ENCODE measurements at places on chromosomes 7 and 10.
A peak's percentile ranks its signal among the peaks of the same experiment; 100 is the strongest.

DNA sequence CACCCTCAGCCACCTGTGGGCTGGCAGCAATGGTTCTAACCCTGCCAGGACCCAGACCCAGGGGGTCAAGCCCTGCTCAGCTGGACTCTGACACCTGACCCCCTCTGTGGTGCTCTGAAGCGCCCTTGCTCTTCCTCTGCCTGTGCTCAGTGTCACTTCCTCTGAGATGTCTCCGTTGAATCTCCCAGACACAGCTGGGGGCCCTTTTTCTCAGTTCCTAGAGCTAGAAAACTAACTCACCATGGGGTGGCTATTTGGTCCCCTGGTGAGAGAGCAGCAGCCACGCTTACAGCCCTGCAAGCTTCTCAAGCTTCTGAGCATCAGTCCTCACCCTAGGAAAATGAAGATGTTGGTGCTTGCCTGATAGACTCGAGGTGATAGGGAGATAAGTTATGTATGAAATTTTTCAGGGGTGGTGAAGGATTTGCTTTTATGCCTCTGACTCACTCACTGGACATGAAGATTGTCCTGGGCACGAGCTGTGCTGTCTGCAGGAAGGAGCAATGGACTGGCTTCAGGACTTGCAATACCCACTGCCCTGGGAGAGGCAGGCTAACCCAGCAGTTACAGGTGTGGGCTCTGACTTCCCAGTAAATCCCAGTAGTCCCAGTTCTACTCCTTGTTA, 29.6 kb downstream of the COL13A1 start:
- DNase-seq: no peak

DNA sequence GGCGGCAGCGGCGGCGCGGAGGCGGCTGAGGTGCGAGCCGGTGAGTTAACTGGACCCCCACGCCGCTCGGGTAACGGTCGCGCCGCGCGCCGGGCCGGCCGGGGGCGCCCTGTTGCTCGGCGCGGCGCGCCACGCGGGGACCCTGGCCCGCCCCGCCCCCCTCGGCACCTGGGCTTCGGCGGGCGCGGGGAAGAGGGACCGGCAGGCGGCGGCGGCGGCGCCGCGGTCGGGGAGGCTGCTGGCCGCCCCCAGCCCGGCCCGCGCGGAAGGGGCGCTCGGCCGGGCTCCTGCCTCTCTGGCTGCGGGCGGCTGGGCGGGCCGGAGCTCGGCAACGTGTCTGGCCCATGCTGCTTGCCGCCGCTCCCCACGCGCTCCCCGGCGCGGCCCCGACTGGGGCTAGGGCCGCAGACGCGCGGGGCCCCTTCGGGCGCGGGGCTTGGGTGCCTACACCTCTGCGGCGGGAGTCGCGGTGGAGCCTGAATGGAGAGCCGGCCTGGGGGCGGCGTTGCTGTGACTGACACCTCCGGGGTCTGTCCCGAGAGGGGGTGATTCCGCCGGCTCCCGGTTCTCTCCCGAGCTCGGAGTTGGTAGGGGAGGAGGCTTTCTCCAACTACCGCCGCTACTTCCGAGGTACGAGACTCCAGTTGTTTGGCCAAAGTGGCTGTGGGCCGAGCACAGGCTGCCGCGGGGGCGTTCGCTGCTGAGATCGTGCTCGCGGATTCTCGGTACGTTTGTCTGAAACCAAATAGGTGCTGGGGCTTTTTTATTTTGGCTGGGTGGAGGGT, 494 bp downstream of the PALS2 start:
- DNase-seq: peak; percentile 3

DNA sequence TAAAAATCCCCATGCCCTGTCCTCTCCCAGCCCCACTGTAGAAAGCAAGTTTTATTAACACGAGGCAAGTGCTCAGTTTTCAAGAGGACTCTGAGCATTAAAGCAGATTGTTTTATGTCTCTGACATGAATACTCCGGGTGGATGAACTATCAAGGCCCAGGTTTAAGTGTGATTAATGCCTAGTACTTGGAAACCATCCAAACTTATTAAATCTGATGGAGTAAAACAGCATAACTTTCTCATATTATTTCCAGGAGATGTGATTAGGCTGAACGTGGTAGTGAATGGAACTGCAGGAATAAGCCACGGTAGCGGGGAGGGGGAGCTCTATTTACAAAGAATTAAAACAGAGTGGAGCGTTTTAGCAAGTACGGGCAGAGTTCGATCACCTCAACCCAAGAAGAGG, 144.2 kb upstream of the RNF32 start:
- DNase-seq: no peak

DNA sequence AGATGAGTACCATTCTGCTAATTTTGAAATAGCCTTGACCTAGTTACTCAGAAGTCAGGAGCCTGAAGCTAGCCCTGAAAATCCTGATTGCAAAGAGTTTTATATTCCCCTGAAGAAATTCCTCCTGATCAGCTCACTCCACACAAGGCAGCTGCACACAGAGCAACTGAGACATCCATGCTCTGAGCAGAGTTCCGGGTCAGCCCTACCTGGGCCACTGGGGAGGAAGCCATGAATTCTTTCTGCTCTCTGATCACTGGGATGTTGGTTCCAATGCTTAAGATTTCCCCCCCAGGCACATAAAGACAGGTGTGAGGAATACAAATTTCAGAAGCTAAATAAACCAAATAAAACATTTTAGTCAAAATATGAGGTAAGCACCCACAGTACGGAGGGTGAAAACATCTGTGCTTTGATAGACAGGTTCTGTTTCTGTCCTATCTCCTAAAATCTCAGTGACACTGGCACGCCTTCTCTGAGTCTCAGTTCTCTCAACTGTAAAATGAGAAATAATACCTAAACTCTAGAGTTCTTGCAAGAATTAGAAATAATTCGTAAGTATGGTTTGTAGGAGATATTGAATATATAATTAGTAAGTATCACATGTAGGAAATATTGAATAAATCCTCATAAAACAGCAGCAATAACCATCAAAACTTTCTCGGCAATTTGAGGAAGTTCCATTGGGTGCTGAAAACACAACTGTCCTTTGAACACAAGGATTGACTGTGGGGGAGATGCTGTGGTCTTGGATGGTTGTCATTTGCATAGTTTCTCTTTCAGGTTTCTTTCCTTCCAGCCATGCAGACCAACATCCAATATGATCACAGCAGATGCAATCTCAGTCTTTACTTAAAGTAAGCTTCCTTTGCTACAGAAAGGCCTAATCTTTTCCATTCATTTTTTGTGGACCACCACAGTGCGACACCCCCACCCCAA, 133.0 kb upstream of the TNS3 start:
- no peak for DNase-seq

DNA sequence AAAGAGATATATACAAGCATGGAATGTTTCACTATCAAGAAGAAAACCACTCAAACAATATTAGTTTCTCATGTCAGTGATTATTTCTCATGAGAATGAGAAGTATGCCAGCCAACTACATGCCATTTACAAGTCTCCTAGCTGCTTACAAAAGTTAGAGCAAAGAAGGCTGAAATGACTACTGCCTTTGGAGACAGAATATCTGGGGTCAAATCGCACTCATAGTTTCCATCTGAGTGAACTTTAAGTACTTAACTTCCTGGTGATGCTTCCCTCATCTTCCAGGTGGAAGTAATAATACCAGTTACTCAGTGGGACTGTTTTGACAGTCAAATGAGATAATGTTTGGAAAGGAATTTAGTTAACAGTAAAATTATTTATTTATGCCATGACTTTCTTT, 42.0 kb upstream of the RHOBTB1 start:
- DNase-seq: no peak

- no peak for DNase-seq
Measured at GRCh38 chr7:30173058-30173897, 38.5 kb downstream of the MTURN start.

GRCh38 chr10:69449841-69450240, 1.4 kb upstream of the TSPAN15 start:
- DNase-seq: no peak

- no peak for DNase-seq
Measured at GRCh38 chr7:93719546-93719945, 145.0 kb upstream of the CALCR start.

DNA sequence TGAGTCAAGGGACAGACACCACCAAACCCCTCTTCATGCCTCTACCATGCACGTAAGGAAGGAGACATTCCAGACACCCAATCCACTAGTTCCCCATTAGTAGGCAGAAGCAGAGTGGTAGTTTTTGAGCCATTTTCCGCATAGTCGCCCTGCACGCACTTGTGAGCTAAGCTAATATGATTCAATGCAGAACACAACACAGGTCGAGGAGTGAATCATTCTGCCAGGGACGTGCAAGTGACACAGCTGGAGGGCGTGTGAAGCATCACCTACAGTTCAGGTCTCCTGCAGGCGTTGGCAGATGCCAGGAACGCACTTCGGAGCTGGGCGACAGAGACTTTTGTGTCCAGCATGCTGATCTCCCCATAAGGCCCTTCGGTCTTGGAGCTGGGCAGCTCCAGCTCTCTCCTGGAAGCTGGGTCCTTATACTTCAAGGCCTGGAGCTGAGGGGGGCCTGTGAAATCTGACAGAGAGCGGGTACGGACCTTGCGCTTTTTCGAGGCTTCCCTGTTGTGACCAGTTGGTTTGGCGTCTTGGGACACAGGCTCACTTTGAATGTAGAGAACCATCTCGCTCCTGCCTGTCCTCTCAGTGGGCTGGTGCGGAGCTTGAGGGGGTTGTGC, 102.4 kb downstream of the SVIL start:
- DNase-seq: no peak

GRCh38 chr10:98611436-98611835, 164.7 kb upstream of the HPS1 start:
- no peak for DNase-seq

DNA sequence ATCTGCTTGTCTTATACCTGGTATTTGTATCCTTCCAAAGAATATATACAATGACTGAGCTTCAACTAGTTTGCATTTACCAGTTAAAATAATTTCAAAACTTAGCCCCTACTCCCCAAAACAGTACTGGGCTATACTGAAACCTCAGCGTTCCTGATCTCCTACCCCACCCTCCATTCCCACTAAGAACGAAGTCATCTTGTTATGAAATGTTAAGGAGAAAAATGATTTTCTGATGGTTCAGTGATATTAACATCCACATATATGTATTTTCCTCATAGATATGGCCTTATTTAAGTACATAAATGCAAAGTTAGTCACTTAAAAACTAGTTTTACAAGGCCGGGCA, 28.9 kb upstream of the ANAPC16 start:
- DNase-seq: no peak

- DNase-seq: no peak
Measured at GRCh38 chr10:78184851-78185692, 151.4 kb downstream of the RPS24 start.

- DNase-seq: no peak
Measured at GRCh38 chr7:42074076-42074475, 162.9 kb downstream of the GLI3 start.

GRCh38 chr7:102220229-102220850, 66.3 kb upstream of the SH2B2 start:
- no peak for DNase-seq

- DNase-seq: no peak
Measured at GRCh38 chr7:102890292-102890970, 22.4 kb upstream of the LRRC17 start.

DNA sequence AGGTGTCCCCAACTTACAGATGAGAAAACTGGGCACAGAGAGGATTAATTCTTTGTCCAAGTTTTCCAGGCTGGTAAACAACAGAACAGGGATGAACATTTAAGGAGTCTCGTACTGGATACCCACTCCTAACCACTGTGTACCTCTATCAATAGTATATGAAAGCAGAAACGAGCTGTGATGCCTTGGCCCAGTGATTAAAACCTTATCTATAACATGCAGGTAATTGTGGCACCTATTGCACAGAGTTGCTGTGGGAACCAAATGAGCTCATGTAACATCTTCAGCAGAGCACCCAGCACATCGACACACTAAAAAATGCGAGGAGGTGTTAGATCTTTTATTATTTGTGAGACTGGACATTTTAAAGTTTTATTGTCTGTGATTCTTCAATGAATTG, 1.6 kb downstream of the TMEM273 start:
- DNase-seq: no peak

- DNase-seq: no peak
Measured at GRCh38 chr10:114638821-114639625, 19.1 kb downstream of the ABLIM1 start.

GRCh38 chr7:85471740-85472139, 284.9 kb upstream of the SEMA3D start:
- no peak for DNase-seq

DNA sequence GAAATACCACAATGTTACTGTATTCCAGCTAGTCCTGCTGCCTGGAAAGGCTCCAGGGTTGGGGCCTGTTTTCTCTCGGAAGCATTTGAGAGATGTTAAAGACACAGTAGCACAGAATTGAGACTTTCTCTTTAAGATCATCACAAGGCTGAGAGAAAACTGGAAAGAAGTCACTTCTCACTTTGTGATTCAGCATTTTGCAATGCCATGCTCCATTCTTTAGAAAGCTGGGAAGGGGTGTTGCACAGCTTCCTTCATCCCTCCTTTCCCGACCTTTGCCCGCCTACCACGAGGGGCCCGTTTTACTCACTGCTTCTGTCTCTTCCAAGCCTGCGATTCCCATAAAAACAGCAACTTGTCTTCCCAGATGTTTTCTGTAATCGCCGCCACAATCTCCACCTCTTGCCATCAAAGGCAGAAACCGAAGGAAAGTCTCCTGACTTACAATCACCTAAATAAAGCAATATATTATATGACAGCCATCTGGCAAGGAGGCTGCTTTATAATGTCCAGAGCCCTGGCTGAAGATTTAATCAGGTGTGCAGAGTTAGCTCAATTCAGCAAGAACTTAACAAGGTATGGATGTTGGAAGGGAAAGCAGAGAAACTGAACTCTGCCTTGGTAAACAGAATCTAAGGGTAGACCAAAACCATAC, 18.9 kb downstream of the NOD1 start:
- DNase-seq: no peak

DNA sequence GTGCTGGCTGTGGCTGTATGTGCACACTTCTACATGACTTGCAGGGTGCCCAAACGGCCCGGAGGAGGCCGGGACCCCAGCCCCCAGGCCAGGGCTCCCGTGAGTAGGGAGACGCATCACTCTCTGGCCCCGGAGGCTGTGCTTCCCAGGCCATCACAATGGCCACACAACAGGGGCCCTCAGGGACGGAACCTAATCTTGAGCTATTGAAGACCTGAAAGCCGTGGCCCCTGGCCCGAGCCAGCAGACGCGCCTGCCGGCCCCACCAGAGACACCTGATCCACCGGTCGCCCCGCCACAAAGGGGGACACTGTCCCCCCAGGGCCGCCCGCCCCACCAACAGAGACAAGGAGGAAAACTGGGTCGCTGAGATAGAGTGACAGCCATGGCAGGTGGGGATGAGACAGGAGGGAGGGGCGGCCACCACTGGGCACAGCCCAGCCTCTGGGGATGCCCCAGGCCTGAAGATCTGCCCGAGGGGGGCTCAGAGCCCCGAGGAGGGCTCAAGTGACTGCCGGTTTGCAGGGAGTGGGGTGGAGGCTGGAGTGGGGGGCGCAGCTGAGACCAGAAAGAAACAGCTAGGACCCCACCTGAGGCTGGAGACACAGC, 10.2 kb upstream of the LFNG start:
- DNase-seq: no peak
